ENCODE measurements at places on chromosomes 6 and 20.

GRCh38 chr6:26158076-26158580, 70.9 kb downstream of the HFE start:
- DNase-seq: peak; percentile 66
- H3K4me1 ChIP-seq: peaks cover 21% of the 10 kb centered on the region
- H3K27me3 ChIP-seq: no peaks in the 10 kb centered on the region
- H3K27ac ChIP-seq: peak overlapping the region; percentile 99

GRCh38 chr6:52522655-52523054, 54.2 kb downstream of the TRAM2 start:
- no peak for DNase-seq
- H3K4me3 ChIP-seq: no peak overlapping the region
- no peaks in the 10 kb centered on the region for H3K27me3 ChIP-seq
- peak overlapping the region; percentile 8 for H3K27ac ChIP-seq

DNA sequence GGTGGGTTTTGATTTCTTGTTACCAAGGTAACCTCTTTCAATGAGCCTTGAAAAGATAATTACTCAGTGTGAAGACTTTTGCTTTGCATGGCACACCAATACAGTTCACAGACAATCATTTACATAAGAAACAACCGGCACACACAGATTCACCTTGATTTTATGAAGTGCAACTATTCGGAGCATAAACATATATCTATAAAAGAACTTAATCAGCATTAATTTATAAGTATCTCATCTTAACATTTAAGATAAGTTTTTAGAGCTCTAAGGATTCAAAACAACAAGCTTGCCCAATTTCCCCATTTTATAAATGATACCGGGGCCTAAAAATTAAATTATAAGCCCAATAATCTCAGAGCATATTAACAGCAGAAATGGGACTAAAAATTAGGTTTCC, 85.9 kb upstream of the PCSK2 start:
- H3K27me3 ChIP-seq: peaks cover 14% of the 10 kb centered on the region
- H3K36me3 ChIP-seq: no peaks in the 10 kb centered on the region
- no peak overlapping the region for H3K4me3 ChIP-seq
- no peak overlapping the region for H3K27ac ChIP-seq
- peaks cover 11% of the 10 kb centered on the region for H3K4me1 ChIP-seq
- DNase-seq: no peak

- H3K27me3 ChIP-seq: no peaks in the 10 kb centered on the region
- no peak overlapping the region for H3K27ac ChIP-seq
- peaks cover 4% of the 10 kb centered on the region for H3K4me1 ChIP-seq
Observed at GRCh38 chr20:9306521-9306920, 207.9 kb upstream of the LAMP5 start.

DNA sequence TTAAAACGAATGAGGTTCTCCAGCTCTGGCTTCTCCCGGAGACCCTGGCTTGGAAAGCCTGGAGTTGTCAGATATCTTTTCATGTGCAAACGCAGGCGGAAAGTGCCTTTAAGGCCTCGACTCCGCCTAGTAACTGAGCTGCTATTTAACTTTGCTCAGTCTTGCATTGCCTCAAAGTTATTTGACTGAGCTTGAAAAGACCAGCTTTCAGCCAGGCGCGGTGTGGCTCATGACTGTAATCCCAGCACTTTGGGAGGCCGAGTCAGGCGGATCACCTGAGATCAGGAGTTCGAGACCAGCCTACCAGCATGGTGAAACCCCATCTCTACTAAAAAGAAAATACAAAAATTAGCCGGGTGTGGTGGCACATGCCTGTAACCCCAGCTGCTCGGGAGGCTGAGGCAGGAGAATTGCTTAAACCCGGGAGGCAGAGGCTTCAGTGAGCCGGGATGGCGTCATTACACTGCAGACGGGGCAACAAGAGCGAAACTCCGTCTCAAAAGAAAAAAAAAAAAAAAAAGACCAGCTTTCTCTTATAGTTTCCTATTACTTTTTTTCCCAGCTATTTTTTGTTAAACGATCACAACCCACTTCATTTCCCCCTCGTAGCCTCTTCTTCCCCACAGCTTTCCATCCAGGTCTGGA, 1.9 kb downstream of the GCNT2 start:
- peaks cover 35% of the 10 kb centered on the region for H3K4me1 ChIP-seq
- no peaks in the 10 kb centered on the region for H3K36me3 ChIP-seq
- H3K27me3 ChIP-seq: peaks cover 11% of the 10 kb centered on the region
- H3K27ac ChIP-seq: peak overlapping the region; percentile 87

GRCh38 chr20:51634257-51634656, 91.7 kb upstream of the NFATC2 start:
- H3K27ac ChIP-seq: no peak overlapping the region
- no peaks in the 10 kb centered on the region for H3K27me3 ChIP-seq
- no peak for DNase-seq
- H3K36me3 ChIP-seq: peaks cover 9% of the 10 kb centered on the region
- no peaks in the 10 kb centered on the region for H3K4me1 ChIP-seq

DNA sequence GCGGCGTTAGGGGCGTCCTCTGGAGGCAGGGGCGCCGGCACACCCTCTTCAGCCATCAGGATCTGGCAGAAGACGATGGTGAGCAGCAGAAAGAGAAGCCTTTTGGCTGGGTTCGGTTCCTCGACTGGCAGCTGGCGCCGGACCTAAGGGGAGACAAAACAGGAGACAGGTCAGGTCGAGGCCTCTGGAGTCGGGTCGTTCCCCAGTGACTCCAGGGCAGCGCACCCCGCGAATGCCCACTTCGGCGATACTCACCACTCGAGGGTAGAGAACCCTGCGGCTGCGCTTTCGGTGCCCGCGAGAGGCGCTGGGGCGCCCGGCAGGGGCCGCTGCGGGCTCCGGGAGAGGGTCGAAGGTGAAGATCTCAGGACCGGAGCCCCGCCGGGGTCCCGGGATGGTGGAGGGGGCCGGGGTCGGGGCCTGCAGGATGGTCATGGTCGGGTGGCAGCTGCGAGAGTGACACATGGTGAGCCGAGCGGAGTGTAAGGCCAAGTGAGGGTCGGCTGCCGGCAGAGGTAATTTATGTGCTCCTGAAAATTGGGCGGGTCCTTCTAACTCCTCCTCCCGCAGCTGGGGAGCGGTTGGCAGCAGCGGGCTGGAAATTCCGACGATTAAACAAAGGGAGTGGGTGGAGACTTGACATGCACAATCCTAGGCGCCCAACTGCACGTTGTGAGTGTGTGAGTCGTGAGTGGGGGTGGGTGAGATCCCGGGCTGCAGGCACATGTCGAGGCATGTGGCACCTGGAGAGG, at the start of gene IER3:
IER3 (minus strand) TSS at position 494 of the 752 bp plus-strand sequence; CDS start at position 465, 29 bp downstream.
- H3K27me3 ChIP-seq: no peaks in the 10 kb centered on the region
- H3K4me3 ChIP-seq: peak within 1 kb of the TSS; percentile 91
- peaks cover 11% of the 10 kb centered on the region for H3K36me3 ChIP-seq
- DNase-seq: peak; percentile 66
- peak within 1 kb of the TSS; percentile 91 for H3K27ac ChIP-seq
- H3K4me1 ChIP-seq: peaks cover 37% of the 10 kb centered on the region

- DNase-seq: no peak
- no peaks in the 10 kb centered on the region for H3K36me3 ChIP-seq
- no peak overlapping the region for H3K27ac ChIP-seq
- no peaks in the 10 kb centered on the region for H3K4me1 ChIP-seq
- no peak overlapping the region for H3K4me3 ChIP-seq
- no peaks in the 10 kb centered on the region for H3K27me3 ChIP-seq
Observed at GRCh38 chr6:112049026-112049799, 4.7 kb upstream of the CCN6 start.

All from progenitor cell of endocrine pancreas (in vitro differentiated cells).